ENCODE measurements at places on chromosomes 2 and 18.

- no peak for DNase-seq
These were observed 17.5 kb downstream of the TGOLN2 start for GRCh38 chr2:85310330-85310729.

DNA sequence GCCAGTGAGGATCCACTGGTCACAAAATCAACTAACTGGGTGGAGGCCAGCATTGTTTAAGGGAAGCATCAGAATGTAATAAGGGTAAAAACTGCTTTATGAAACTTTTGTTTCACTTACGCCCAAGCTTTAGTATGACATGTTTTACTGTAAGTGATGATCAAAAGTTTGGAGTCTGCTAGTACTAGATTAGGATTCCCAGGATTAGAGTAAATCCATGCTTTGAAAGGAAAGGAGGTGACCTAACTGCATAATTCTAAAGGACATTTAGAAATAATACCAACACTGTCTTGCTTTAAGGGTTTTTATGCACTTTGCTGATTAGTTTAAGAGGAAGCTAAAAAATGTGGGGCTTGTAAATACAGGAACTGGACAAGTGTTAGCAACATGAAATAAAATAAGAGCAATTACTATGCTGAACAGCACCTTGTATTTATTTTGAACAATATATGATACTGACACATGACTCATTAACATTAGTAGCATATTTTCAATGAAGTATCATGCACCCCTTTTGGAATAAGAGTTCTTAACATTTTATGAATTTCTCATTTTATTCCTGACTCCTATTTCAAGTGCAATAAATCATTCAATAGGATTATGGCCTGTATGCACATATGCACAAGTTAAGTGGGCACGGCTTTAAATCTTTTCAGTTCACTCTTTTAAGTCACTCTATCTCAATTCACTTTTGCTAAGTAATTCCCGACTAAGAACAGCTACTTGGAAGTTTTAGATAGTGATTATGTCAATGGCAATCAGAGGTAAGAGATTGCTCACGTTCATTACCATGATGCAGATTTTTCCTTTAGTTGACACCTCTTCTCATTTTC, 62.5 kb downstream of the STK39 start:
- no peak for DNase-seq

DNA sequence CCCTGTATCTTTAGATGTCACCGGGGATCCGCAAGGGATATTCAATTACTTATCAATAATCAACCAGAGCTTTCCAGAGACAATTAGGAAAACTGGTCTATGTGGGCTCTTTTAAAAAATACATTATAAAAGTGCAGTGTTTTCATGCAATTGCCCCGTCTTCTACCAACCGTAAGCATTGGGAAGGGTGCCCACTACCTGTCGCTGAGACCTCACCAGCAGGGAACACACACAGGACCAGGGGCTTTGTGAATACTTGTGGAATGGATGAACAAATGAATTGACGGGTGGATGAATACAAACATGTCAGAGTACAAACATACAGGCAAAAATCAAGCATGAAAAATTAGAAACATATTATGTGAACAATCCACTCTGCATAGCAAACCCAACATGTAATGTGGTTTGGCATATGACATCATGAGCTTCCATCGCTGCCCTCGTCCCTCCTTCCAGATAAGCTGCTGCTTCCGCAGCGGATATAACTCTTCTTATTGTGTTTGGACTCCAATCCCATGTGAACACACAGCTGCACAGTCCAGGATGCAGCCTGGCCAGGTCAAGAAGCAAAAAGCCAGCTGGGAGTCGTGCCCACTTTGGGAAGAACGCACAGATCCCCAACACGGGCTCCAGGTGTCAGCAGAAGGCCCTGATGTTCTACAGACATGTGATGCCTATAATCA, 5.3 kb downstream of the FHL2 start:
- no peak for DNase-seq

- DNase-seq: no peak
These were observed 275.9 kb upstream of the MAP2 start for GRCh38 chr2:209147981-209148380.

DNA sequence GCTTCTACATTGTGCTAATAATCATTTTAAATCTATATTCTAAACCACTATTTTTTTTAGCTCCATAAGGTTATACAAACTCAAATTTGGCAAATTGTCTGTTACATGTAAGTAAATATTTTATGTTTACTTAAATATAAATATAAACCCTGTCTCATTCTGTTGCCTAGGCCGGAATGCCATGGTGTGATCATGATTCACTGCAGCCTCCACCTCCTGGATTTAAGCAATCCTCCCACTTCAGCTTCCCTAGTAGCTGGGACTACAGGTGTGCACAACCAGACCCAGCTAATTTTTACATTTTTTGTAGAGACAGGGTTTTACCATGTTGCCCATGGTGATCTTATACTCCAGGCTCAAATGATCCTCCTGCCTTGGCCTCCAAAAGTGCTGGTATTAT, 124.7 kb downstream of the MEIS1 start:
- no peak for DNase-seq

- DNase-seq: no peak
These were observed 87.1 kb upstream of the PNPT1 start for GRCh38 chr2:55780697-55781096.

DNA sequence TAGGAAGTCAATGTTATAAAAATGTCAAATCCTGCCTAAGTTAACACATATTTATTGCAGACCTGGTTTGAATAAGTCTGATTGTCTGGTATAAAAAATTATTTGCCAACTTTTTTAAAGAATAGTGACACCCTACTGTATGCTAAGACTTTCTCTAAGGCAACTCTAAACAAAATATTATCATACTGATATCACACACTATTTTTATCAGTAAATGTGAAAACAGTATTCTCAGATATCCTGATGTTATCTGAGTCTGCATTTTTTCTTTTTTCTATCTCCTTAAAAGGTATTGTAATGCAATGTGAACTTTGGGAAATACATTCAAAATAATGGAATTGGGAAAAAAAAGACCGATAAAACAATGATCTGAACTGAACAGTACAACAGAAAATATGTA, 127.1 kb downstream of the DOCK10 start:
- DNase-seq: no peak

GRCh38 chr2:101854877-101855276, 136.9 kb upstream of the IL1R2 start:
- DNase-seq: no peak

GRCh38 chr2:30968660-30969397, 161.6 kb upstream of the CAPN13 start:
- DNase-seq: no peak

- DNase-seq: no peak
These were observed 14.5 kb upstream of the SLC8A1 start for GRCh38 chr2:40466332-40466906.
